Activated T-helper 1 cell treated with anti-CD3 and anti-CD28 coated beads, Interleukin-2, amount 50 U/mL, for 16 hours (primary cell): ENCODE measurements at places on chromosomes 2 and 18.

GRCh38 chr18:78796693-78797455, 182.7 kb upstream of the SALL3 start:
- no peak for DNase-seq

GRCh38 chr2:50723286-50723938, 308.5 kb downstream of the NRXN1 start:
- DNase-seq: no peak

- DNase-seq: no peak
These were observed 33.7 kb upstream of the SCLY start for GRCh38 chr2:238027058-238027457.

GRCh38 chr18:69590150-69590549, 189.5 kb downstream of the DOK6 start:
- DNase-seq: no peak

DNA sequence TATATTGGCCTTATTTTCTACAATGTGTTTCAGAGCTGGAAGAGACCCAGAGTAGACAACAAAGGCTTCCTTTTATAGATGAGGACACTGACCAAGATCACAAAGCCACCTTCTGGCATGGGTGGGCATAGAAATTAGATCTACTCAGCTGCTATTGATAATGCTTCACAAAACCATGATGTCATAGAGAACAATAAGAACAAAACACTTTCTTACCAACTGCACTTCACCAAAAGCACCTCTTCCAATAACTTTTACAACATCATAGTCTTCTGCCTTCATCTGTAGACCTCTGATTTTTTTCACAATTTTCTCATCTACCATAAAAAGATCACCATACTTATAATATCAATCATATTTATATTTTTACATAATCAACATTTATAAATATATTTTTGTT, 58.1 kb downstream of the ROCK2 start:
- DNase-seq: no peak

- no peak for DNase-seq
These were observed 35.9 kb downstream of the NABP1 start for GRCh38 chr2:191713837-191714236.

DNA sequence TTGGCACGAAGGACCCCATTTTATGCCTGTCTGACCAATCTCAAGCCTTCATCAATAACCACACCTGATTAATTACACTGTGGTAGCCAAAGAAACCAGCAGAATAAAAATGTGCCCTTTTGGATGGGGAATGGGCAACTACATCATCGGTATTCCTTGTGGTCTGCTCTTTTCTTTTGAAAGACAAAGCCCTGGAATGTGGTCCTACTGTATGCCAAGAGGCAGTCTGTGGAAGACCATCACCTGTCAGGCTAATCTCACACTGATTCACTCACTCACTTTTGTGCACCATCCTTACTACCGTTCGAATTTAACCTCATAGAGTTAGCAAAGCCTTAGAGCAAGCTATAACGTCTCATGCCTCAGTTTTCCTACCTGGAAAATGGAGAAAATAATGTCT, 275.2 kb upstream of the LRRTM1 start:
- no peak for DNase-seq

- no peak for DNase-seq
These were observed 69.3 kb downstream of the GLI2 start for GRCh38 chr2:120805011-120805410.

DNA sequence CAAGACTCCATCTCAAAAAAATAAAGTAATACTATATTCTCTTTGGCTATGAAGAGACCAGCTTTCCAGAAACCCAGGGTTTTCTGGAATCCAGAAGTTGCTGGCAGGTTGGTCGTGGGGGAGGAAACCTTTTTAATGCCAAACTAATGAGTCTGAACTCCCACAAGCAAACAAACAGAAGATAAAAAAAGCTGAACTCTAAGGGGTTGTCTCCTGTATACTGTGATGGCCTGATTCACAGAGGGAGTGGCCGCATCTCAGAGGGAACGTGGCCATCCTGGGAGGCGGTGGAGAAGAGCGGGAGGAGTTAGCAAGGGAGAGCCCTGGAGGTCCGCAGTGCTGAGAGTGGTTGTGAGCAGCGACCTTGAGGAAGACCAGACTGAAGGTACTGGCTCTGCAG, 36.1 kb downstream of the LIMS1 start:
- no peak for DNase-seq

- DNase-seq: no peak
These were observed 1123.3 kb upstream of the ACVR2A start for GRCh38 chr2:146721486-146721885.

DNA sequence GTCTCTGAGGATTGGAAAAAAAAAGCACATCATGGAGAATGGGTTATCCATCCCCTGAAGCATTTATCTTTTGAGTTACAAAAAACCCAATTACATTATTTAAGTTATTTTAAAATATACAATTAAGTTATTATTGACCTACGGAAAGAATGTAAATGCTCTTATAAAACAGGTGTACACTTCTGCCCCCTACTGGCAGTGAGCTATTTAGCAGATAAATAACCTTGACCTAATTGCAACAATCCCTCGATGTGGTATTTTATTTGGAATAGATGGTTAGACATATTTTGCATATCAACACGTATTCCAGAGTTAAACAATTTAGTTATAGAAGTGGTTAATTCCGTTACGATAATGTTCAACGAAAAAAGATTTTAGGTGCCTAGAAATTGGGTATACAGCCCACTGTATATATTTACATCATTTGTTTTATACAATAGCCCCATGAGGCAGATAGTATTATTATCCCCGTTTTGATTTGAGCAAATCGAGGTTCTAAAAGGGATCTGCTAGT, 9.1 kb upstream of the DAW1 start:
- DNase-seq: no peak

DNA sequence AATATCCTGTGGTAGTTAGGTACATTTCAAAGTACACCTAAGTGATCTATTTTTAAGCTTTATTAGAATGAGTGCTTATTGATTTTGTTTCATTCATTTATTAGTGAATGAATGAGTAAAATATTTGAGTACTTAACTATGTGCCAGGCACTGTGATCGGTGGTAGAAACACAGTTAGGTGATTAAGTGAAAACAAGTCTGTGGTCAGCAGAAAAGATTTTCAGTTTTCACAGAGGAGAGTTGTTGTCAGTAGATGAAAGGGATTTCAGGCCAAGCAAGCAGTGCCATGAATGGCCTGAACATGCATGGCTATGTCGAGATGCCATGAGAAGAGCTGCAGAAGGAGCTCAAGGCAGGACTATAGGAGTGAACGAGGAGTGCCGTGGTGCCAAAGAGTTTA, 85.9 kb downstream of the SPTBN1 start:
- DNase-seq: no peak

- no peak for DNase-seq
These were observed 21.0 kb downstream of the MAL start for GRCh38 chr2:95046371-95047112.

DNA sequence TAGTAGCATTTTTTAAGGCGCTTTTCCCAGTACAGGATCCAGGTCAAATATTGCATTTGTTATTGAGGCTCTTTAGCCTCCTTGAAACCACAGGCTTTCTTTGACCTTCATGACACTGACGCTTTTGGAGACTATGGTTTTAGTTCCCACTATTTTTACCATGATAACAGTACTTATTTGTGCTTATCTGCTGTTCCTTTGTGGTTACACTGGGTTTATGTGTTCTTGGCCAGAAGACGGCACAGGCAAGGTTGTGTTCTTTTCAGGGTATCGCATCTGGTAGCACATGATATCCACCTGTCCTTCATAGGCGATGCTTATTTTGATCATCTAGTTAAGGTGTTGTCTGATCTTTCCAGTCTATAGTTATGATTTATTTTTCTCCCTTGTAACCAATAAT, 16.8 kb upstream of the MBOAT2 start:
- no peak for DNase-seq

DNA sequence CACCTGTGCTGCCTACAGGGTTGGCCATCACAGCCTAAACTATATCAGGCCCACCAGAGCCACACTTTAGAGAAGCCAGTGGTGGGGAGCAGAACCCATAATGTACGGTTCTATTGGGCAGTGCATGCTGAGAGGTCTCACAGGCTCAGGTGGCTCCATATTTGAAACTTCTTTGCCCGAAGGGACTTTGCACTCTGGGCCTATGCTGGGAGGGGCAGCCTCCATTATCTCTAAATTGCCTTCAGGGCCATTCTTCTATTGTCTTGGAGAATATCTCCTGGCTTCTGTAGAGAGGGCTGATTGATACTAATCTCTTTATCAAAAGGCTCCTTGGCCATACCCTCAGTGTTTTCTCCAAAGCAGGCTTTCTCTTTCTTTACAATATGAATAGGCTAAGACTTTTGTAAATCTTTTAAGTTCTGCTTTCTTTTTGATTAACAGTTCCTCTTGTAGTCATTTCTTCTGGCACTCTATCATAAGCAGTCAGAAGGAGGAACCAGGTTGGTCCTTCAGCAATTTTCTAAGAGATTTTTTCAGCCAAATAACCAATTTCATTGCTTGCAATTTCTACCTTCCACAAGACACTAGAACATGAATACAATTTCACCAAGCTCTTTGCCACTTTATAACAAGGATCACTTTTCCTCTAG, 44.5 kb downstream of the RPE start:
- DNase-seq: no peak

- DNase-seq: no peak
These were observed 29.6 kb upstream of the KCNG3 start for GRCh38 chr2:42523341-42523740.

DNA sequence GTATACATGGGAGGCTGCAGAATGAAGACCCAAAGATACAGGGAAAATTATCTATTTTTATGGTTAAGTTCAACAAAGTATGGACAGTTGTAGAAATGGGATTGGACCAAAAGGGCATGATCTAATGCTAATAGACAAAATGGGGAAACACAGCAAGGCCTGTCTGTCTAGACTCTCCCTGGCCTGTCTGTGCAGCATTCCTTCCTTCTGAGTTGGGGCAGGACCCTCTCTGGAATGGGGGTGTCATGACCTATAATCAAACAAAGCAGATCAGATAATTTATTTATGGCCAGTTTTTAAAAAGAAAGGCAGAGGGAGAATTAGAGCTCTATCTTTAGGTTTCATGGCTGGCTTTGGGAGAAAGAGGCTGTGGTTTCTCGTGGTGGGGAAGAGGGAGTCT, 104.4 kb downstream of the CTIF start:
- no peak for DNase-seq

- no peak for DNase-seq
These were observed 59.5 kb downstream of the CHN1 start for GRCh38 chr2:174945601-174946260.

DNA sequence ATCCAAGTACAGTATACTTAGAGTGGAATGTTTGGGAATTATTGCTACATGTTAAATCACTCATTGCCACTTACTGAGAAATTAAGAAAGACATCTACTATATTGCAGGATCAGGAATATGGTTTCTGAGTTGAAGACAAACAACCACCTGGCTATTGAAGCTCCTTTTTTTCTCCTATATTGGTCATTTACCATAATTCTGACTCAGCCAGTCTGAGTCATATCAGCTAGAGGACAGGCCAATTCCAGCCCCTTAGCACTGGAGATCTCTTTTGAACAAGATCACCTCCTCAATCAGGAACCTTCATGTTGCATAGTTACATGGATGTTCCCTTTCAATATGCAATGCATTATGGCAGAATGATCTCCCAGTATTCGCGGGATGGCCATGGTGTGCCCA, 42.7 kb upstream of the CDH19 start:
- DNase-seq: no peak

DNA sequence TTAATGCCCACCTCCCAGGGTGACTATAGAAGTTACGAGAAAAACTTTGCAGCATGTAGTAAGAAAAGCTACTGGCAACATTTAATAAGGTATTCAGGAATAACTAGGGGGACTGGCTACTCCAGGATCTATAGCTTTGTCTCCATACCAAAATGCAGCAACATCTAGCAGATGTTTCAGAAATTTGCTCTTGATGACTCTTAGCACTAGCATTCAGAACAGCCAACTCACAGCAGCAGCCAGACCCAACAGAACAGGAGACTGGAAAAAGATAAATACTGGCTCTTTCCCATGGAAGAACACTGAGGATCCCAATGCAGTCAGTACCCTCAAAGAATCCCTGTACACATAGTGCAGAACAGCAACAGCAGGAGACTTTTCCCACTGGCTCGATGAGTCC, 105.0 kb downstream of the PRKRA start:
- DNase-seq: no peak

GRCh38 chr2:155662224-155662623, 670.3 kb downstream of the NR4A2 start:
- DNase-seq: no peak

DNA sequence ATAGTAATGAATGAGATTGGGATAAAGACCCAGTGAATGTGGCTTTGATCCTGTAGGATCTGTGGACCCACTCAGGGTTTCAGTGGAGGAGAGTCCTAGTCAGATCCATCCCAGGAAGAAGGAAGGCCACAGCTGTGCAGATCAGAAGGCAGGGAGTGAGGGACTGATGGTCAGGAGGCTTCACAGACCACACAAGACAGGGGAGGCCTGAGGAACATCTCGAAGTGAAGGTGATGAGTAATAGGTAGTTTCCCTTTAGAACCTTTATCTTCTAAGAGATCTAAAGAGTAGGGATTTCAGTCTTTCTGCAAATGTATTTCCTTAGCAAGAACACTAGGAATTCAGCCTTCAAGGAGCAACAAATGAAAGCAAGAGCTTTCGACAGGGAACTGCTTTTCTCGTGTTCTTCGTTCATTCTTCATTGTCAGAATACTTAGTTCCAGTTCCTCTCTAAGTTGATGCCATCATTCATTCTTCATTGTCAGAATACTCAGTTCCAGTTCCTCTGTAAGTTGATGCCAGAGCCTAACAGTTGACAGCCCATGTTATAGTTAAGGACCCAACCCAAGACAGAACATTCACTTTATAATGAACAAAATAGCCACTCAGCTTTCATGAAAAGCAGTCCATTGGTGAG, 150.2 kb upstream of the EPAS1 start:
- DNase-seq: no peak

DNA sequence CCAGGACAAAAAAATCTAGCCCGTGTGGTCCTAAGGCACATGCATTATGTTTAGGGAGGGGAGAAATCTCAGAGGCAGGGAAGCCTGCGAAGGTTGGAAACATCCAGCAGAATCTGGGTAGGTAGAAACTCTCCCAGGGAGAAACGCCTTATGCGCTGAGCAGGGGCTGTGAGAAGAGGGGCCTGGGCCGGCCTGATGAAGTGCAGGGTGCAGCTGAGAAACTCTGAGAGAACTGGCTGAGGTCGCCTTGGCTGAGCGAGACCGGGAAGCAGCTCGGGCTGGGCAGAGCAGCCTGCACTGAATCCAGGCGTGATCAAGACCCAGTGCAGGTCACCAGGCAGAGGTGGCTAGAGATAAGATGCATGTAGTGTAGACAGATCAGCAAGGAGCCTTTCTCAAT, 15.1 kb downstream of the CHMP1B start:
- no peak for DNase-seq

GRCh38 chr2:39689876-39690275, 24.2 kb downstream of the TMEM178A start:
- DNase-seq: no peak
